ENCODE measurements at places on chromosomes 7 and 10.
A peak's percentile ranks its signal among the peaks of the same experiment; 100 is the strongest.

DNA sequence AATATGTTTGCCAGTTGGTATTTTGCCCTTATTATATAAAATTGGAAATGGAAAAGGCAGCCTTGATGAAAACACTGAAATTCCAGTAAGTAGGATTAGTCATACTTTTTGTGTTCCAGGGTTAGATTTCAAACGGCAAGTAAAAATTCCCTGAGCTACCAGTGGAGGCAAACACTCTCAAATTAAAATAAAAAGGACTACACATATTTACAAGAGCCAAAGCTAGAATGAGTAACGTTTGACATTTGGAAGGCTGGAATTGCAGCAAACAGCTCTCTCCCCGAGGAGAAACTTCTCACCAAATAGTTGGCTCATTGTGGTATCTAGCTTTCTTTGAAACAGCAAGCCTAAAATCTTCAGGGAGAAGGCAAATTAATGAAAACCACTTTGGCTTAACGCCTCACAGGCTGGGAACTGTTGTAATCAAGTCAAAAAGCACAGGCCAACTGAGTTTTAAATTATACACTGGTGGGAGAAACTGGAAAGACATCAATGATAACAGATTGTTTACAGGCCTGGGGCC, 288.4 kb downstream of the SNX13 start:
- DNase-seq: peak; percentile 92

- no peak for DNase-seq
Measured at GRCh38 chr7:18698258-18698734, 202.7 kb downstream of the HDAC9 start.

DNA sequence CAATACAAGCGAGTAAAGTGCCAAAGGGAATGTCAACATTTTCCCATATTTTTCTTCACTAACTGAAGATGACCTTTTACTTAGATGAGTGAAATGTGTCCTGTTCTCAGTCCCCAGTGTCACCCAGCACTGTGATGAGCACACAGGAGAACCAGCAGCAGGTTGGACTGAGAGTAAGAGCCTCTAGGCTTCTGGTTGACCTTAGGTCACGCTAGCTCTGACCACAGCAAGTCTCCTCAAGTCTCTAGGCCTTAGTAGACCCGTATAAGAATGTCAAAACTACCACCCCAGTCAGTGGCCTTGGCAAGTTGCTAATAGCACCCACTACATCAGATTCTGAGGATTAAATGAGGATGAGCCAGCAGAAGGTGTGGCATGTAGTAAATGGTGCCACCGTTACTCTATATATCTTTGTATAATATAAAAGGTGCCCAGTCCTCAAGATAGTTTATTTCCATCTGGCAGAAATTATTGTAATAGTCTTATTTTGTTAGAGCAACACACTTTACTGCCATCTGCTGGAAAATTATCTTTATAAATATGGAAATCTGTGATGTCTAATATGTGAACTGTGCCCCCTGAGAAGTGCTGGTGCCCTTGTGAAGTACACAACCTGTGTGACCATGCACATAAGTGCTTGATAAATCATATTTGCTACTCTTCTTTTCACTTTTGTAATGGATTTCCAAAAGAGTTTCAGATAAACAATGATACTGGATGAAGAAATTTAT, 75.7 kb downstream of the SPAG6 start:
- no peak for DNase-seq

DNA sequence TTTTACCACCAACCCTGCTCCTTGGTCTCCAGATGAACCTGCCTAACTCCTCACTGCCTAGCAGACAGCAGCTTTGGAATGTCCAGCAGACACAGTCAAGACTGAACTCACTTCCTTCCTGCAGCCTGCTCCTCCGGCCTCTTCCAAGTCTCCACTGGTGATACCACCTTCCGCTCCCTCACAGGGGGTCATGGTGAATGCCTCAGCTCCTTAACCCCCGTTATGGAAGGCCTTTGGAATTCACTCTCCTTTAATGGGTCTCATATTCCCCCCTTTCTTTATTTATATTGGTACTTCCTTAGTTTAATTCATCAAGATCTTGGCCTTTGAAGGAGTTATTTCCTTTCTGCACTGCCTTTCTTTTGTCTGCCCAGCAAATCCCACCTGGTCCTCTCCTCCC, 44.9 kb upstream of the ZNF32 start:
- DNase-seq: no peak

- peak; percentile 7 for DNase-seq
Measured at GRCh38 chr10:106836933-106837663, 327.4 kb downstream of the SORCS1 start.

GRCh38 chr10:34690383-34691049, 124.6 kb downstream of the PARD3 start:
- no peak for DNase-seq

DNA sequence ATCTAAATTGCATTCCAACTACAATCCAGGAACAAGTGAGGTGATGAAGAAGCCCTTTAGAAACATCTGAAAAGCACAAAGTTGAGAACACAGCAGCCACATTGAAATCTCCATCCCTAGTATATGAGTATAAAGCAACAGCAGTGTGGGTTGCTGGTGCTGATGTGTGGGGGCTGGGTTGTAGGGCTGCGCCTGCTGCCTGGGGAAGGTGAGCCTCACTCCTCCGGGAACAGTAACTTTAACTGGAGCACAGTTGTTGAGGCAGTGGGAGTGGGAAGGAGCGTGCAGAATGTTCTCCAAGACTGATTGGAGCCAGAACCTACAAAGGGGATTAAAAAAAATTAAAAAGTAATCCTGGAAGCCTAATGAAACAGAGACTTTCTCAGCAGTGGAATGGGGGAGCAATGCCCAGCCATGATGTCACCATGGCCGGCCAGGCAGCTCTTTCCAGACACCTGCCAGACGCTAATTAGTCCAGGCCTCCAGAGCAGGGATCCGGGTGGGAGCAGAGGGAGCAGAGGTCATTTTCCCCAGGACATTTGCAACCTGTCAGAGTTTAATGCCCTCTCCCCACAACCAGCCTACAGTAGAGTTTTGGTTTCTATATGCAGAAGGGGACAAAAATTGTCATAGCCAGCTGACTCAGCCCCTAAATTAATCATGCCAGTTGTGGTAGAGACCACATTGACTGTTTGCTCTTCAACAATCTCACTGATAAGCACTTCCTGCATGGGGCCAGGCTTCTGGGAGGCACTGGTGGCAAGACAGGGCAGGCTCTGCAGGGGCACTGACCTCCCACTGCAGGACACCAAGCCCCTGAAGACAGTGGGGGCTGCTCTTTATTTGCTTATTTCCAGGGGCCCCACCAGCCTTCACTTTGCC, 133.0 kb upstream of the ZNF32 start:
- DNase-seq: no peak

DNA sequence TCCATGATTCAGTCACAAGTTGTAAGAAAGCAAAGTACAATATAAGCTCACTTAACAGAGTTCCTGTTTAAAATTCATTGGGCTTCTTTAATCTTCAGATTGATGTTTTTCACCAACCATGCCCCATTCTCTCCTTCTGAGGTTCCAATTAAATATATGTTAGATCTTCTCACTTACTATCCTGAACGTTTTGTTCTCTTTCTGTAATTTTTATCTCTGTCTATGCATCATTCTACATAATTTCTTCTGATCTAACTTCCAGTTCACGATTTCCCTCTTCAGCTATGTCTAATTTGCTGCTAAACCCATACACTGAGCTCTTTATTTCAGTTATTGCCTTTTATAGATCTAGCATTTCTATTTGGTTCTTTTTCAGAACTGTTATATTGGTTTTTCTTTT, 28.0 kb upstream of the SPOCK2 start:
- DNase-seq: no peak

DNA sequence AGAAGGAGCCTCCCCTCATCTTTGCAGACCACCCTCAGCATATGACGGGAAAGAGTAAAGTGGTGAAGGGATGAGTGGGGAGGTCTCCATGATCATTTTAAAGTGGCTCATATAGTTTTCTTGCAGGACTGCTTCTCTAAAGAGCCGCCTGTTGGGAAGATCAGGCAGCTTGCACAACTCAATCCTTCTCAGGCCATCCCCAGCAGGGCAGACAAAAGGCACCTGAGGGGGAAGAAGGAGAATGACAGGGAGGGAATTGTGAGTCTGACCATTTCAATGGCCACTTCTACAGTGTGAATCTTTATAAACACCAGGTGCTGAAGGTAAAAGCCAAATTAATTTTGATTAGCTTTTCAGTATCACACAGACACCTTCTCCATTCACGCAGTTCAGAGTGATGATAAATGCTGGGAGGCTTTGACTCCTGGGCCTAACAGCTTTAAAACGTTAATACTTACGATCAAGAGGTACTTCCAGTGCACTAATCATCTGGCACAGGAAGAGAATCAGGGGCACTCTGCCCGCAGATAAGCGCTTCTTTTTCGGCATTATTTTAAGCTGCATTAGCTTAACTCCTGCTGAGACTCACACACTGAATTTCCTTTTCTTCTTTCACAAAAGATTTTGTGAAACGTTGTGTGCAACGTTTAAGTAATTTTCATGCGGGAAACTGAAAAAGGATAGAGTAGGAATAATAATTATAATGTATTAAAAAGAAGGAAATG, 109.5 kb upstream of the LAMB4 start:
- DNase-seq: no peak

GRCh38 chr7:28623863-28624262, 211.5 kb downstream of the CREB5 start:
- no peak for DNase-seq

DNA sequence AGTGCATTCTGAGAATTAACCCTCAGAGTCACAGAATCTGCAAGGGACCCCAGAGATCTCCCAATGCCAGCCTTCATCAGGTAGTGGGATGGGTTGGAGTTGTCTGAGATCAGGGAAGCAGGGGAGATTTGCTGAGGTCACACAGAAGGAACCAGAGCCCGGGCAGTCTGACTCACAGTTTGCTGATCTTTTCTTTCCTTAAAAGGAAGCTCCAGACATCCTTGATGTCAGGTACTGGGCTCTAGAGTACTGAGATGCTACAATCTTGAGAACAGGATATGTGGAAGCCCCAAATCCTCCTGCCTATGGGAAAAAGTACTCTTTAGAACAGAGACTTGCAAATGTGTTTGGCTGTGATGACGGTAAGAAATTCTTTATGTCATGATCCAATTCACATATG, 706 bp downstream of the TBATA start:
- DNase-seq: no peak

- peak; percentile 96 for DNase-seq
Measured at GRCh38 chr7:36389371-36390198, at the start of gene ANLN. Gene ANLN, plus strand, starts transcription at chr7:36389862. Its CDS starts 165 bp downstream, at chr7:36390027.

- no peak for DNase-seq
Measured at GRCh38 chr7:10688544-10688943, 285.1 kb upstream of the PHF14 start.

Measured in fibroblast of skin of left quadriceps (primary cell).